ENCODE measurements at places on chromosomes 7 and 10.

DNA sequence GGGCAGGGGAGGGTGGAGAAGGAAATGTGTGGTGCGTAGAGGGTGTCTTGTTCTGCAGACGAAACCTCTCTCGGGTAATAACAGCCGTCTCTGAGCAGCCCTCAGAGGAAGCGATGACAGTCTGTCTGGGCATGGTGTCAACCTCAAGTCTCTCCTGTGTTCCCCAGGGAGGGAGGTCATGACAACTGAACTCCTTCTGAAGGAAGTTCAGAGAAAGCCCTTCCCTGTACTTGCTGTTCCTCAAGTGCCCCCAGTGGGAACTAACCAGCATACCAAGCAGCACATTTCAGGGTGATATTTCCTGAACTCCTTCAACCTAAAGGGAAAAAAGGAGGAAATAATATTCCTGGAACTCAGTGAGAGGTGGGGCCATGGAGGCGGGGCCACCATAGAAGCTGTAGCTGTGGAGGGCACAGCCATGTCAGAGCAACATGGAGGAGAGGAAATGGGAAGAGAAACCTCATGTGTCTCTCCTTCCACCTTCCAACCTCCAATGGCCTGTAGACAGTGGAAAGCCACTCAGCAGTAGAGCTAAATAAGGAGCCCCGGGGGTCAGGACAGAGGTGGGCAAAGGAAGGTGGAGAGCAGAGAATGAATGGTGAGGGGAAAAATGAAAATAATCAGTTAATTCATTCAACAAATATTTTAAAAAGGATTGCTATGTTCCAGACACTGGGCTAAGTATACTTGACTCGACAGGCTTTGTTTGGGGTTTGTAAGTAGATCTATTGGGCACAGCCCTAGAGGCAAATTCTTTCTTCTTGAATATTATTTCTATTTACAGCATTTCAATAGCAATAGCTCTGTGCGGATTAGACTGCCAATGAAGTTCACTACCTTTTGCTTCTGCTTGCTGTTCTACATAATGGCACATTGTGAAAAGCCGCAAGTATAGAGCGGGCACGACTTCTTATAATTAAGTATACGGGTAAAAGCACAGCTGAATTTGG lies 61.0 kb upstream of the AOAH start:
- peak; percentile 66 for DNase-seq

GRCh38 chr7:95859429-95859828 lies 87.1 kb downstream of the DYNC1I1 start:
- no peak for DNase-seq

DNA sequence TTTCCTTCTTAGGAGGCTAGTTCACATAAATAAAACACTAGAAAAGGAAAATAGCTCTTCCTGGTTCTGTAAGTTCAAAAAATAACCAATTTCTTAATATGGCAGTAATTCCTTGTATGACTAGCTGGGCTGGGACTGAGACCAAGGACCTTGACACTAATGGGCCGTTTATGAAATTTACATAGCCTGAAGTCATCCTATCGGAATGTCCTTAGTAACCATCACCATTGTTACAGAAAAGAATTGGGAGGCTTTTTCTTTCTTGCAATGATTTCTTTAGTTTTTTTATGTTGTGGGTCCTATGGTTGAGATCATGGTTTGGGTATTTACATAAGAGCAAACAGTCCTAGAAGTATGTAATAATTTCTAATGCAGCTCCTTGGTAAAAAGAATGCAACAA lies 87.1 kb upstream of the HDAC9 start:
- DNase-seq = no peak

DNA sequence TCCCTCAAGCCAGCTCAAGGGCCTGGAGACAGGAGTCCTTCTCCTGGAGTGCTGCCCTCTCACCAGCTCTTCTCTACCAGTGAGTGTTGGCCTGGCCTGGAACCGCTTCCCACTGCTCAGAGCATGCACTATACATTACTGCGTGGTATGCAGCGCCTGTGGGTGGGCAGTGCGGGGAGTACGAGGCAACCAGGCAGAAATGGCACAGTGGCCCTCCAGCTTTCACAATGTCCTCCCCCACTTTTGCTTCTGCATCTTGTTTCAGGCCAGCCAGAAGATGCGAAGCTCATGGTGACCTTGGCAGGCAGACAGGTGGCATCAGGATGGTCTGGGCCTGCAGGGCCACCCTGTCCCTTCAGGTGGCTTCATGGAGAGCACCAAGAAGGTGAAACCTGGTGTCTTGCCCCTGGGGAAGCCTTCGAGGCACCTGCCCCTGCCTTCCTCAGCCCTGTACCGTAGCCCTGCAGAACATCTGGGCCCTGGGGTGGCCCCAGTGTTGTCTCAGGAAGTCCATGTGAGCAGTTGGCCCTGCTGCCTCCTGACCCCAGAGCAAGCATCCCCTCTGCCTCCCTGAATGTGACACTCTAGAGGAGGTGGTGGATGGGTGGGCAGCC lies 35.8 kb downstream of the RASGEF1A start:
- DNase-seq = no peak

DNA sequence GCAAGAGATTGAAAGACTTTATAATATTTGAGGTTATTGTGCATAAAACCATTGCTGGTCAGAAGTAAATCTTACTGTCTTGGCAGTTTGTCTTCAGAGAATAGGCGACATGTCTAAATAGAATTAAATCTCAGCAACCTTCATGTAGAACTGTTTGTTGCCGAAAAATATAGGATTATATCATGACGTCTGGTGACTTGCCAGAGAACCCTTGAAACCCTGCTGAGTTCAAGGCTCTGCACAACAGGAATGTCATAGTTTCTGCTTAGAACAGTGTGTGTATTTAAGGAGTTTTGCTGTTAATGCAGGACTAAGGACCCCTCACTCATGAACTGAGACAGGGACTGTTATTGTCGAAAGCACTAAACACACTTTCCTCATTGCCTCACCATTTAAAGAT lies 206.4 kb upstream of the ETV1 start:
- DNase-seq = no peak

GRCh38 chr7:64965594-64965993 lies 25.2 kb downstream of the ZNF117 start:
- no peak for DNase-seq

DNA sequence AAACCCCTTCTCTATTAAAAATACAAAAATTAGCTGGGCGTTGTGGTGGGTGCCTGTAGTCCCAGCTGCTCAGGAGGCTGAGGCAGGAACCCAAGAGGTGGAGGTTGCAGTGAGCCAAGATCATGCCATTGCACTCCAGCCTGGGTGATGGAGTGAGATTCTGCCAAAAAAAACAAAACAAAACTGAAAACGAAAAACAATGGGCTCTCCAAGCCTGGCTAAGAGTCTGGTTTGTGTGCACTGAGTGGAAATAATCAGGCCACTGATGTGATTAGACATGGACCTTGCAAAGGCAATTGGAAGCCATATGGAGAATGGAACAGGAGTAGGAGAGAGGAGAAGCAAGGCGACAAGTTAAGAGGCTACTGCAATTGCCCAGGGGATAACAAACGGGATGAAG lies 60.1 kb upstream of the GSDME start:
- no peak for DNase-seq

- DNase-seq = no peak
Measured at GRCh38 chr10:19818876-19819275, 2.6 kb downstream of the PLXDC2 start.

DNA sequence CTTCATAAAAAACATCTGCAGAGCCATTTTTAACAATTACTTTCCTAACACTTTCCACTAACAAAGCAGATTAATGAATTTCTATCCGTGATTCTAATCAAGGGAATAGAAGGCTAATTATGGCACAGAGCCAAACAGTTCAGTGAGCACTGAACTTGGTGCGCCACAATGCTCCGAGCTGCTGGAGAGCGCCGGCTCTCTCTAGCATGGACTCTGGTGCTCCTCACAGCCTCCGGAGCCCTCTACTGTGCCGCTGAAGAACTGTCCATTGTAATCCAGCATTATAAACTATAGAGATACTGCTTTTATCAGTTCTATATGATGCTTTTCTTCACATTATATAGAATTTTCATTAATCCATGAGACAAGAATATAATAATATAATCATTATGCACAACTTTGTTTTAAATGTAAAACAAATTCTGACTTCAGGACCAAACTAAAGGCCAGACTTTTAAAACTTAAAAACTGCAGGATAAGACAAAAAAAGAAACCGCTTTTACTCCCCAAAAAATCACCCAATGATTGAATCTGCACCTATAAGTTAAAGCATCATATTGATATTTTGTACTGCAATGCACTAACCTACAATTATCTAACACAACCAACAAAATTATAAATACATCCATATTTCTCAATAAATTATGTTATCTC lies 123.6 kb downstream of the RNF32 start:
- no peak for DNase-seq

- no peak for DNase-seq
Measured at GRCh38 chr7:48518092-48518491, 346.8 kb downstream of the ABCA13 start.
